Activated T-helper 2 cell treated with anti-CD3 and anti-CD28 coated beads, Interferon-gamma antibody, Interleukin-2, Interleukin-4, amounts not matched to agents 10 μg/mL and 5 μg/mL and 100 μg/mL, durations not matched to agents 14 hours and 24 hours and 36 hours (primary cell): ENCODE measurements at places on chromosomes 5 and 9. TPM values are rescaled to one million over a fixed set of nuclear protein-coding genes. Genes with fewer than 3 reads are reported as not detected.

DNA sequence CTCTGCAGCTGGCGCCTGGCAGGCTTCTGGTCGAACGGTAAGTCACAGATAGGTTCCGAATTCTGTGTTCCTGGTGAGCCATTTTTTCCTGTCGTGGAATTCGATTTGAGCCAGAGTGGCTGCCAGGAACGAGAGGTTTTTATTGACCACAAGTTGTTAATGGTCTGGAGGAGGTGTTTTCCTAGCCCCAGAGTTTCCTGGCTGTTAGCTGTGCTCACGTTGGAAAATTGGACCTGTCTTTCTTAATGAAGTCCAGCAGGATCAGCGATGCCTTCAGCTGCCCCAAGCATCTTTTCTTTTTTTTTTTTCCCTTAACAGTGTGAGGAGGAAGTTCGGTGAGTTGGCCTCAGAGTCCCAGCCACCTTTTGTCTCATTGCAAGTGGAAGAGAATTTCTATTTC, 62.9 kb downstream of the COL5A1 start:
- H3K36me3 ChIP-seq, result no peaks in the 10 kb centered on the region

SLC6A7 gene
- total RNA-seq, result not detected in 2 replicates

- H3K4me3 ChIP-seq, result no peak overlapping the region
- H3K27me3 ChIP-seq, result peaks cover 30% of the 10 kb centered on the region
- H3K27ac ChIP-seq, result no peak overlapping the region
- no peaks in the 10 kb centered on the region for H3K4me1 ChIP-seq
These were observed 18.9 kb downstream of the RALGPS1 start for GRCh38 chr9:126933334-126933980.

DNA sequence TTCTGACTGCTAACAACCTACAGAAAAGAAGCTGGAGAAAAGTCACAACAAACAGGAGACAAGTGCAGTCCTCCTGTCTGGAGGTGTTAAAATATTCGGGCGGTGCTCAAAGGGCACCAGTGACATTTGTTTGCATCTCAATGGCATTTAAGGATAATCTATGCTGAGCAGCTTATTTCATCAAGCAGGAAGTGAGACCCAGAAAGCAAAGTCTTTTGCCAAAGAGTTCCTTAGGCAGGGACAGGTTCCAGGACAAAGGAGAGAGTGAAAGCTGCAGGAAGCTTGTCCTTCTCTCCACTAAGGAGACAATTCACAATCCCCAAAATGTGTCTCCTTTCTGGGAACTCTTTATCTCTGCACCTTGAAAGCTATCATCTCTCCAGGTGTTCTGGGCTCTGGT, 38.7 kb upstream of the CDK20 start:
- DNase-seq, result no peak
- H3K27ac ChIP-seq, result no peak overlapping the region
- no peaks in the 10 kb centered on the region for H3K36me3 ChIP-seq
- no peak overlapping the region for H3K4me3 ChIP-seq
- H3K27me3 ChIP-seq, result peaks cover 4% of the 10 kb centered on the region
- peaks cover under 1% of the 10 kb centered on the region for H3K4me1 ChIP-seq

GRCh38 chr5:172876578-172876977, 42.5 kb downstream of the ERGIC1 start:
- no peaks in the 10 kb centered on the region for H3K36me3 ChIP-seq
- DNase-seq, result no peak
- H3K27me3 ChIP-seq, result no peaks in the 10 kb centered on the region
- H3K27ac ChIP-seq, result no peak overlapping the region
- peaks cover 2% of the 10 kb centered on the region for H3K4me1 ChIP-seq

DNA sequence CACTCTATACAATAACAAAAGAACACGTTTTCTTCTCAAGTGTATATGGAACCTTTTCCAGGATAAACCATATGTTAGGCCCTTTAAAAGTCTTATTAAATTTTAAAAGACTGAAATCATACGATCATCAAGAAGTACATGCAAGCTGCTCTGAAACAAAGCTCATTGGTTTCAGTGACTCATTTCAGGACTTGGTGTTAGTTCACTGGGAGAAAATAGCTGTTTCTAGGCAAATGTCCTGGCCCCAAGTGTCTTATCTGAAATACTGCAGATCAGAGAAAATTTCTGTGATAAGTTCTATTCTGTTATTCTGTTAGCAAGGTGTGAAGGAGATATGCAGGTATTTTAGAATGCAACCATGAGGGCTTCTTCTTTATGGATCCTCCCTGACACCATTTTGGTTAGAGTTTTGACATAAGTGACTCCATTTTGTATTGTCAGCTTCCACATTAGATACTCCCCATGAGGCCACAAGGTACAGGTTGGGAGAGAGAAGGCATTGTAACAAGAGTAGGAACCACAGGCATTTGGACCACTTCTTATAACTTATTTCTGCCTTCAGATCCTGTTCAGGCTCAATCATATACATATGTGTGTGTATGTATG, 7.5 kb upstream of the CCDC180 start:
- H3K27me3 ChIP-seq, result no peaks in the 10 kb centered on the region
- peaks cover 4% of the 10 kb centered on the region for H3K36me3 ChIP-seq
- H3K27ac ChIP-seq, result no peak overlapping the region
- no peak for DNase-seq

HK3 gene
- total RNA-seq, result 0.25 and 0.52 TPM in 2 replicates

ANKRD34B gene
- total RNA-seq, result not detected in 2 replicates
